Left ventricle myocardium inferior (tissue), 1 donor: ENCODE measurements at places on chromosomes 5 and 9. TPM values are rescaled to one million over a fixed set of nuclear protein-coding genes. Genes with fewer than 3 reads are reported as not detected.

The PDLIM4 gene
- total RNA-seq: 4.8 TPM

DNA sequence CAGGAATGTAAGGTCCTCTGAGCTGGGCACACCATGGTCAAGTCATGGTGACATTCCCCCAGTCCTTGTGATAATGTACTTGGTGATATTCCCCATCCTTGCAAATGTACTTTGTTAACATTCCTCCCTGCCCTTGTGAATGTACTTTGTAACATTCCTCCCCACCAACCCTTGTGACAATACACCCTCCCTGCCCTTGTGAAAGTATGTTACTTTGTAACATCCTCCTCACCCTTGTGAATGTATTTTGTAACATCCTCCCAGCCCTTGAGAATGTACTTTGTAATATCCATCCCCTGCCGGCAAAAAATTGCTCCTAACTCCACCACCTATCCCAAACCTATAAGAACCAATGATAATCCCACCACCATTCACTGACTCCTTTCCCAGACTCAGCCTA lies 53.3 kb downstream of the RAPGEF6 start:
- DNase-seq: no peak

GRCh38 chr5:4093970-4094369 lies 498.3 kb downstream of the IRX1 start:
- no peak for DNase-seq

DNA sequence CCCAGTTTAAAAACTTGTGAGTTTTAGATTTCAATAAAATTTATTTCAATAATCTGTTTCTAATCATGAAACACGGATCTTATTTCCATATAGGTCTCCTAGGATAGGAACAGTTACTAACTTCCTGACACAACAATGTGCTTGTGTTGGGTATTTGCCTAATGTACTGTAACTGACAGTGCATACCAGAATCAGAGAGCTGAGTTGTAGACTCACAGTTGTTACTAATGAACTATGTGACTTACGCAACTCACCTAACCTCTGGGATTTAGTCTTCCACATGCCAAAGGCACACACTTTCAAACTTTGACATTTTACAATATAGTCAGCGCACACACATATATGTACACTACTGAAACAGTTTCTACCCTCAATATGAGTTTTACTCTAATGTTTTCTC lies 77.7 kb downstream of the HOMER1 start:
- DNase-seq: no peak

DNA sequence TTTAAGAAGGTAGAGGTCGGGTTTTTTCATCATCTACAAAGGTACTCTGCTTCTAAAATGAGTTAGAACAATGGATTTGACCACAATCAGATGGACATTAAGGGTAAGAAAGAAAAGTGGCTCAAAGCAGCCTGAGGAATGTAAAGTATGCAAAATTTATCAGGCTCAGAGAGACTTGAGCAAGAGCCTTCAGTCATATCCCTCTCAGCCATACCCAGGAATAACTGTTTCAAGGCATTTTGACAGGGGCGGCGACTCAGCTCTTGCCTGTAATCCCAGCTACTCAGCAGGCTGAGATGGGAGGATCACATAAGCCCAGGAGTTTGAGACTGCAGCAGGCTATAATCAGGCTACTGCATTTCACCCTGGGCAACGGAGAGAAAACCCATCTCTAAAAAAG lies 38.8 kb upstream of the ANXA2R start:
- DNase-seq: no peak

The TAS2R1 gene
- not detected for total RNA-seq

- DNase-seq: no peak
These were observed 204.1 kb downstream of the ARRDC3 start for GRCh38 chr5:91179018-91179417.

DNA sequence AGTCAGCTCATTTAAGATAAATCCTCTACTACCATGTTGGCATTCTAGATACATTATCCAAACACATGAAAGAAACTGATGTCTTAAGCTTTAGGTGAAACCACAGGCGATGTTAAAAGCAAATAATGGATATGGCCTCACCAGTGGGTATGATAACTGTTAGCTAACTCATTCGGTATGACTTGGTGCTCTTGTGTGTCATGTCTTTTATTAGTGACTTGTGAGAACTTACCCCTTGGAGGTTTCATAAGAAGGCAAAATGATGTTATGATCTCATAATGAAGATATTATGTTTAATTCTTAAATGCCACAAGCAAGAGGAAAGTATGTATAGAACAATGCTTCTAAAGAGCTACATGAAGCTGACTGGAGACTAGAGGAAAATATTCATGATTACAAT lies 1227.0 kb downstream of the EFNA5 start:
- DNase-seq: no peak

- DNase-seq: no peak
These were observed 50.1 kb upstream of the FBXL17 start for GRCh38 chr5:108432024-108432423.

GRCh38 chr5:142179776-142180387 lies 71.3 kb downstream of the NDFIP1 start:
- no peak for DNase-seq

The CCDC171 gene
- total RNA-seq: 1.8 TPM

GRCh38 chr5:37722236-37723161 lies 117.3 kb downstream of the GDNF start:
- DNase-seq: no peak

The OTP gene
- not detected for total RNA-seq

- no peak for DNase-seq
These were observed 2.3 kb upstream of the OLFM1 start for GRCh38 chr9:135084881-135085760.

DNA sequence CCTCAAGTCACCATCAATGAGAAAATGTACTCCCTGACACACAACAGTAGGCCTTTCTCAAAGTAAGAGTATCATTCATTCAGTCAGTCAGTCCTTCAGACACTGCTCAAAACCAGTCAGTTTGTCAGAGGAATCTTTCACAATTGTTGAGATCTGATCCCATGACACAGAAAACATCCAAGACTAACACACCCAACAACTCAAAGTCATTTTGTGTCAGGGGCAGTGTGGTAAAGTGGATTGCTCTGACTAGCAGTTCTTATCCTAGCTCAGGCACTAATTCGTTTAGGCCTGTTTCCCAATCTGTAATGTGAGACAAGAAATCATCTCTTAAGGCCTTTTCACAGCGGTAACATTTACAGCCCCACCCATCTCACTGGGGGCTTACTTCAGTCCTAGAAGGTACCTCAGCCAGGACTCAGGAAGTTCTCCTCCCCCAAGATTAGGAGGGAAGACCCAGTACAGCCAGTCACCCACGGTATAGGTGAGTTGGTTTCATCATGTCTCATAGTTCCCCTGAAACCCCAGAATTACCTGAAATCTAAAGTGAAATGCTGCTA lies 31.9 kb downstream of the SH3TC2 start:
- no peak for DNase-seq

The ADGRV1 gene
- not detected for total RNA-seq

The PCDHAC1 gene
- not detected for total RNA-seq

The LCN12 gene
- 7.8 TPM for total RNA-seq

GRCh38 chr5:154603953-154604679 lies 126.1 kb upstream of the HAND1 start:
- peak; percentile 29 for DNase-seq

GRCh38 chr9:20178679-20179078 lies 389.8 kb upstream of the SLC24A2 start:
- DNase-seq: no peak

GRCh38 chr5:157444224-157444623 lies 15.8 kb upstream of the NIPAL4 start:
- no peak for DNase-seq

The PCDHGB2 gene
- total RNA-seq: 8.8 TPM

The BTNL3 gene
- total RNA-seq: not detected

GRCh38 chr5:89437450-89438435 lies 554.8 kb upstream of the MEF2C start:
- DNase-seq: no peak

The EPB41L4A gene
- total RNA-seq: 17.8 TPM

DNA sequence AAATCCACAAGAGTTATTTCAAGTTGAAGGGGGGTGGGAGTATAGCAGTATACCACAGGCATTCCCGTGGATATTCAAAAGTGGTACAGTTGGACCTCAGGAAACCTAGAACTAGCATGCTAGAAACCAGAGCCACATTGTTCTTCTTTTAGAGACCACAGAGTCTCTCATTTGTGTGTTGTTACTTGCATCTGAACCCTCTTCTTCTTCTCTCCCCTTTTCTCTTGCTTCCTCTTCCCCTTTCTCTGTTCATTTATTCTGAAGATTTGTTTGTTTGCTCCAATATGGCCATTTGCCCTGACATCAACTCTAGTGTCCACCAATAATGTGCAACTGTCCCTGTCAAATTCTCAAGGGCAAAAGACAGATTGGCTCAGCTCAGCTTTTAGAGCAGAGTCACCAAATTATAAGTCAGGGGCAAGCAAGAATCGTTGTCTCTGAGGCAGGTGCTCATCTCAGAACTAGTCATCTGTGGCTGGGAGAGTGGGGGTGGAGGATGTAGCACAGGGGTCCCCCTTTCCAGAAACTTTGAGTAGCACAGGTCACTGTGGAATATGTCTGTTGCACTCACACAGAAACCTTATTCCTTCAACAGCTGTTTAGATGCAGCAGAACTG lies 321.1 kb downstream of the ARRDC3 start:
- no peak for DNase-seq

GRCh38 chr9:136519263-136520052 lies 26.4 kb downstream of the NOTCH1 start:
- no peak for DNase-seq

- DNase-seq: no peak
These were observed 132.2 kb downstream of the SCAMP1 start for GRCh38 chr5:78492650-78493049.

DNA sequence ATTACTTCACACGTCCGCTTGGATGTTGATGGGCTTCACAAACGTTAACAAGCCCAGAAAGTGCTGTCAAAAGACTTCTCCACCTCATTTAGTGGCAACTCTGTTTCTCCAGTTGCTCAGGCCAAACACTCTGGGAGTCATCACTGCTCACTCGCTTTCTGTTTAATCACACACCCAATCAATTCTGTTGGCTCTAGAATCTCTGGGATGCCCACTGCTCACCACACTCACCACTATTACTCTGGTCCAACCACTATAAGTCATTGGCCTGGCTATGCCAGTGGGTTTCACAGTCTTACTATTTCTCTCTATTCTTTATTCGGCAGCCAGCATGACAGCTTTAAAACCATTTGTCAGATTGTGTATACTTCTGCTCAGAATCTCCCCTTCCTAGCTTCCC lies 163.5 kb downstream of the KDM4C start:
- no peak for DNase-seq

GRCh38 chr5:154473581-154474283 lies 4.3 kb downstream of the HAND1 start:
- DNase-seq: no peak

The NACC2 gene
- 29.5 TPM for total RNA-seq

The IRX1 gene
- total RNA-seq: 0.16 TPM

- peak; percentile 64 for DNase-seq
These were observed 17.2 kb downstream of the SPTLC1 start for GRCh38 chr9:92097997-92098482.

The HAPLN1 gene
- 2.1 TPM for total RNA-seq
